ENCODE measurements at places on chromosomes 13 and 19. TPM values are rescaled to one million over a fixed set of nuclear protein-coding genes. Genes with fewer than 3 reads are reported as not detected.

- DNase-seq: no peak
Observed at GRCh38 chr13:43822969-43823368, 36.2 kb upstream of the ENOX1 start.

DNA sequence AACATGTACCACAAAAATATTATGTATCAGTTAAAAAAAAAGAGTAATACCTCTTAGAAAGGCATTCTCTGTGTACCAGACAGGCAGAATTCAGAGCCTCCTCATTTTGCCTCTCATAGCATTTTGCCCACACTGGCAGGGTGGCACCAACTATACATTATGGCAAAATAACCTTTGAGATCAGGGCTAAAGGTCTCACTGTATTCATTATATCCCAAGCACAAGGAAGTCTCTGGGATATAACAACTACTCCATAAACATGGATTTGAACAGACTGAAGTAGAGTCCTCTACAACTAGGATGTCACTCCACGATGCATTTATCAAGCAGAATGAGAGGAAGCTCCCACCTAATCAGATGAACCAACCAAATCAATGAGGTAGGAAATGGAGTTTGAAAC, 10.6 kb downstream of the SUCLA2 start:
- DNase-seq: no peak

- DNase-seq: peak; percentile 90
Observed at GRCh38 chr13:51978796-51979556, 32.3 kb downstream of the ATP7B start.

GRCh38 chr13:91406619-91407018, 8.2 kb downstream of the GPC5 start:
- DNase-seq: peak; percentile 79

- peak; percentile 95 for DNase-seq
Observed at GRCh38 chr19:58558623-58559274, 338 bp upstream of the UBE2M start.

DNA sequence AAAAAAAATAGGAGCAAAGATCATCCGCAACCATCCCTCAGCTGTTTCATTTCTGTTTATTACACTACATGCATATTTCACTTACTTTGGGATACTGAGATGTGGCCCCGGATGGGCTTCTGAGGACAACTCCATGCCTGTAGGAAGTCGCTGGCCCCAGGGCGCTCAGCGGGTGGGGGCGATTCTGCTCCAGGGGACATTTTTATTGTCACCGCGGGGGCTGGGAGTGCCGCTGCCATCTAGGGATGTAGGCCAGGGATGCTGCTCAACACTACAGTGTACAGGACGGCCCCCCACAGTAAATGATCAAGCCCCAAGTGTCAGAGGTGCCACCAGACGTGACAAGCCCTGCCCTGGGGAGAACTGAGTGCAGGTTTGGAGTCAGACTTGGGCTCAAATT, 6.4 kb upstream of the BST2 start:
- no peak for DNase-seq

- peak; percentile 36 for DNase-seq
Observed at GRCh38 chr19:32675720-32676185, at the start of gene RGS9BP. Gene RGS9BP, plus strand, starts transcription at chr19:32675848. Its CDS starts 416 bp downstream, at chr19:32676264.

DNA sequence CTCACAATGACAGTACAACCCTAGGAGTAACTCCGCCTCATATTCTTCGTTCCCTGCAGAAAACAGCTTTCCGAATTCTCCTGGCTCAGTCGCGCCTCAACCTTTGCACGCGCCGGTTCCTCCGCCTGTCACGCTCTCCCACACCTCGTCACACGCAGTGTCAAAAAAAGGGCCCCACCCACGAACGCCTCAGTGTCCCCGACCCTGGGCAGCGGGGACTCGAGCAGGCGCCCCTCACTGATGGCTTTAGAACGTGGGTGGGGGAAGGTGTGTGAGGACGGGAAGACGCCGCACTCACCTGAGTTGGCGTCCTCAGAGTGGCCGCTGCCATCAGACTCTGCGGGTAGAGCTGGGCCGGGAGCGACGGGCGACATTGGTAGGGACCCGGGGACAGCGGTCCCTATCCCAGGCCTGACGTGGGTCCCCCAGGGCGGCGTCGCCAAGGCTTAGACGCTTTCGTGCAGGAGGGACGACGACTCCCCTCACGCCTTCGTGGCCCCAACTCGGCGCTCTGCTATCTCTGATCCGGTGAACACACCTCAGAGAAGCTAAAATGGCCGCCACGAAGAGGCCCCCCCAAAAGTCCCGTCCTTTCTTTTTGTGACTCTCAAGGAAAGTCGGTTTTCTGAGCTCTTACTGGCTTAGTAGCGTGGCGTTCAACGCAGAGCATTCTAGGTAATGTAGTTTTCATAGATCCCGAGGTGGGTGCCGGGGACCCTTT, at the start of gene ZNF154:
Gene ZNF154, minus strand, starts transcription at position 564 of the 721 bp plus-strand sequence. Its CDS starts 233 bp downstream, at position 331.
- no peak for DNase-seq

DNA sequence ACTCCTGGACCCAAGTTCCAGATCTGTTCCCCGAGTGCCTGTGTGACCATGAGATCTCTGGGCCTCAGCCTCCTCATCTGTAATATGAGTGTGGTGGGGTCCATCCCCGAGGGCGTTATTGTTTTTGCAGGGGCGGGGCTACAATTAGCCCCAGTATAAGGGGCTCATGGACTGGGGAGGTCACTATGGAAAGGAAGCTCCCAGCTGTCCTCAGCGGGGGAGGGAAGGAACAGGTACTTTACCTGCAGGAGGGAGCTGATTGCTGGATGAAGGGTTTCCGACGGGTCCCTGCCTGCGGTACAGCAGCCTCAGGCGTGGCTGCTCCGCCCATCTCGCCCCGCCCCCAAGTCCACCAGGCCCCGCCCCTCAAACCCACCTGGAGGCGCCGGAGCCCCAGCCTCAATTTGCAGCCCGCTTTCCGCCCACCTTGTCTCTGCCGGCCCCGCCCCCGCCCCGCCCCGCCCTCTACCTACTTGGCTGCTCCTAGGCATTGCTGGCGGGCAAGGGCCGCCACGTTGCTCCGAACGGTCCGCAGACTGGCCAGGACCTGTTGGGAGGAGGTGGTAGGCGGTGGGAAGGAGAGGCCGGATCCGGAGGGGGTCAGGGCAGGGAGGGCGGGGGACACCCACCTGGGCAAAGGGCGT, 5.5 kb downstream of the PDE4C start:
- no peak for DNase-seq

DNA sequence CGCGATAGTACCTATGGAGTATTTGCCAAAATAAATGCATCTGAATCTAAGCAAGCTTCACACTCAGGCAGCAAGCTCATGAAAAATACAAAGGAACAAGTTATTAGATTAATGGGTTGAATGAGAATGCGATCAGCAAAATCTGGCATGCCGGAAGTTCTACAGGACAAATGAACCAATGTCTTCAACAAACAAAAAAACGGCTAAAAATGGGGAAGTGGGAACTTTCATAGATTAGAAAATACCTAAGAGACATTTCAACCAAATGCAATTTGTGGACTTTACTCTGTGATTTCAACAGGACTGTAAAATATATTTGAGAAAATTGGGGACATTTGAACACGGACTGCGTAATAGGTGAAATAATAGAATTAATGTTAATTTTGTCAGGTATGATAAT, 22.4 kb upstream of the RNASEH2B start:
- DNase-seq: no peak

DNA sequence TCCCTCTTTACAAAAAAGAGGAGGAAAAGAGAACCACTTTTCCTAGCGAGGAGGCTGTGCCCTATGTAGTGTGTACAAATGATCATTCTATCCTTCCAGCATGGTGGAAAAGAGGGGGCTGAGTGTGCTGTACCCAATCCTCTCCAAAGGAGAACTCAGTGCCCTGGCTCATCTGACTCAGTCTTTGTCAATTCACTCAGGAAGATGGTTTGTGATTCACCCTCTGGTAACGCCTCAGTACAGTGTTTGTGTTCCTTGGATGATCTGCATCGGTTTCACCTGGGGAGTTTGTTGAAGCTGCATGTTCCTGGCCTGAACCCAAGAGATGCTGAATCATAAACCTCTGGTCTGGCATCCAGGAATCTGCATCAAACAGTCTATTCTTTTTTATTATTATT, 18.3 kb upstream of the ENOX1 start:
- DNase-seq: peak; percentile 12

DNA sequence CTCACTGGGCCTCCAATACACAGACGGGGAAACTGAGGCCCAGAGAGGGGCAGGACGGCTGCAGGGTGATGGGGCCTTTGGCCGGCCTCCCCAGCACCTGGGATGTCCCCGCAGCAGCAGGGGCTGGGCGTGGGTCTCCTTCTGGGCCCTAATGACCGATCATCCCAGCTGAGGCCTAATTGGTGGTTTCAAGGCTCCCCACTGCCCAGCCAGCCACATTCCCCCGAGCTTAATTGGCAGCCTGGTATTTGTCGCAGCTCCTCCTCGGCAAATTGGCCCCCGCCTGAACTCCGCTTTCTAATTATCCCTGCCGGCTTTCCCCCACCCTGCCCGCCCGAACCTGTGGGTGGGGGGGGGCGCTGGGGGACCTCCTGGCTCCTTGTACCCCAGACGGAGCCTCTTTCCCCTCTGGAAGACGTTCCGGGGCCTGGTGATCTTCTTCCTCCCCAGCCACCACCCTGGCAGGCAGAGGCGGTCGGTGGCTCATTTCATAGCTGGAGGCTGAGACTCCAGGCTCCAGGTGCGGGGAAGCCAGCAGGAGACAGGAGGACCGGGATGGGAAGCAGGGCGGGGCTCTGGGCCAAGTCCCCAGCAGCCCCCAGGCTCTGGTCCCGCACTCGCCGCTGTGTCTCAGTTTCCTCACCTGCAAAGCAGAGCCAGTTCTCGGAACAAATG, 27.2 kb upstream of the WDR18 start:
- no peak for DNase-seq

CCDC70 gene
- polyA plus RNA-seq: not detected

CEACAM6 gene
- polyA plus RNA-seq: not detected

CRX gene
- polyA plus RNA-seq: not detected

ZNF568 gene
- 0.22 TPM for polyA plus RNA-seq

KCNC3 gene
- polyA plus RNA-seq: 1.6 TPM

GRK1 gene
- 0.03 TPM for polyA plus RNA-seq

Measured in HepG2 (cell line).